Lower lobe of right lung (tissue), 2 donors: ENCODE measurements at places on chromosomes 16 and 17. TPM values are rescaled to one million over a fixed set of nuclear protein-coding genes. Genes with fewer than 3 reads are reported as not detected.

Gene GCSH
- total RNA-seq: 14.7 TPM

Gene C17orf67
- total RNA-seq: 3.6 TPM

Gene LITAFD
- not detected for total RNA-seq

Gene NUPR1
- total RNA-seq: 302 TPM

Gene SLC2A4
- total RNA-seq: 1.1 TPM

Gene INCA1
- 1.9 TPM for total RNA-seq

Gene P2RX5
- 2.5 TPM for total RNA-seq

Gene KRTAP9-4
- not detected for total RNA-seq

Gene MYCBPAP
- 3.8 TPM for total RNA-seq

Gene EVPLL
- total RNA-seq: 2.8 TPM

Gene VWA3A
- 12.3 TPM for total RNA-seq

Gene KRTAP9-2
- not detected for total RNA-seq

Gene NACA2
- not detected for total RNA-seq

Gene PABPN1L
- total RNA-seq: not detected

Gene MAP3K14
- 9.3 TPM for total RNA-seq

Gene MMP2
- 178 TPM for total RNA-seq

Gene SLC12A3
- total RNA-seq: not detected

Gene CCDC200
- not detected for total RNA-seq

Gene WSCD1
- 3.6 TPM for total RNA-seq

Gene MT1H
- total RNA-seq: 4.3 TPM

Gene TNFAIP1
- total RNA-seq: 56.1 TPM
